HuH-7 (cell line): ENCODE measurements at places on chromosomes 7 and 10.

GRCh38 chr7:137978464-137979237 lies 23.2 kb downstream of the CREB3L2 start:
- DNase-seq, result no peak

DNA sequence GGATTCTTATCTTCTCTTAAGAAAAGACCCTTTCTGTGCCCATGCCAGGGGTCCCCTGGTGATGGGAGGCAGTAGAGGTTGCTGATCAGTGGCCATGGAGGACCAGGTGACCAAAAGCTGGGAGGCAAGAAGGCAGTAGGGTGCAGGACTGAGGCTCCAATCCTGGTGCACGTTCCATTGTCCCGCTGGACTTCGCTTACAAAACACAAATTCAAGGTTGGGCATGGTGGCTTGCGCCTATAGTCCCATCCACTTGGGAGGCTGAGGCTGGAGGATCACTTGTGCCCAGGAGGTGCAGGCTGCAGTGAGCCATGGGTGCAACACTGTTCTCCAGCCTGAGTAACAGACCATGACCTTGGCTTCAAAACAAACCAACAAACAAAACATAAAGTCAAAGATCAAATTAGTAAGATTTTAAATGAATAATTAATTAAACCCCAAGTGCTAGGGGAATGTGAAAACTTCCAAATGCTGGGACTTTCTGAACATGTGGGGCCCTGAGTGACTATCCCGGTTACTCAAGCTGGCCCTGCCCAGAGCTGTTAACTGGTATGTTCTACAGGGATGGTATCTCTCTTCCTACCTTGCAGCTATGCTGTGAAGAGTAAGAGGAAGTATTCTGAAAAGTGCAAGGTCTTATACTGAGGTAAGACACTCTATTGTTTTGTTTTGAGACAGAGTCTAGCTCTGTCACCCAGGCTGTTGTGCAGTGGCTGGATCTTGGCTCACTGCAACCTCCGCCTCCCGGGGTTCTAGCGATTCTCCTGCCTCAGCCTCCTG lies 97.6 kb downstream of the LYZL2 start:
- DNase-seq, result no peak

DNA sequence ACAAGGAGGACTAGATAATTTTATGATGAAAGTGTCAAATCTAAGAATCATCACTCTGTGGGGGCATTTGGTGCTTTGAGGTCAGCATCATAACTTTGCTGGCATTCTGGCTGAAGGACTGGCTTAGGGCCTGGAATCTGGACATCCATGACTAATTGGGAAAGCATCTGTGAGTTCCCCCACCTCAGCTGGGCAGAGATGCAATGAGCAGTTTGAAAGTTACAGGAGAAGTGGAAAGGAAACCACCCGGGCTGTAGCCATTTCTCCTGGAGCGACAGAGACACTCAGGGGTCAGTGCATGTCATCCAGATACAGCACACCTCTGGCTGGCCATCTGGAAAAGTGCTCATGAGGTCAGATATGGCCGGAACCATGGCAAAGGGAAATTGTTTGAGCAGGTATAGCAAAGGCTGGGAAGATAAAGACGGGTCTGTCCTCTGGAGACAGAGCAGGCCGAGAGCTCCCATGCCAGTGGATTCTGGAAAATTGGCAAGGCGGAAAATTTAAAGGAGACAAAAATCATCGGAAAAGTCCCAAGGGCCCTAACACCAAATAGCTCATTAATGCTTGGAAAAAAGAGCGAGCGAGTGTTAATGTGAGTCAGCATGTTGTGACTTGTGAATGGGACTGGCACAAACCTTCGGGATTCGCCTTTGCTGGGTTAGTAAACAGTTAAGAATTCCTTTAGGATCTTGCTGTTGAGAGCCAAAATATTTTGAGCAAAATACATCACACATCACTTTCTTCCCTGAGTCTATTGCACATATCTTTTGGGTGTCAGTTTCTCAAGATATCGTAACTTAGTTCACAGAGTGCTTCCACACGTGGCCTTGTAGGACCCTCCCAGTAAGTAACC lies 188.4 kb upstream of the AGK start:
- DNase-seq, result no peak

- DNase-seq, result no peak
These were observed 139.1 kb downstream of the GATA3 start for GRCh38 chr10:8193546-8193945.

- no peak for DNase-seq
These were observed 125.3 kb downstream of the HTR7 start for GRCh38 chr10:90732581-90732980.

DNA sequence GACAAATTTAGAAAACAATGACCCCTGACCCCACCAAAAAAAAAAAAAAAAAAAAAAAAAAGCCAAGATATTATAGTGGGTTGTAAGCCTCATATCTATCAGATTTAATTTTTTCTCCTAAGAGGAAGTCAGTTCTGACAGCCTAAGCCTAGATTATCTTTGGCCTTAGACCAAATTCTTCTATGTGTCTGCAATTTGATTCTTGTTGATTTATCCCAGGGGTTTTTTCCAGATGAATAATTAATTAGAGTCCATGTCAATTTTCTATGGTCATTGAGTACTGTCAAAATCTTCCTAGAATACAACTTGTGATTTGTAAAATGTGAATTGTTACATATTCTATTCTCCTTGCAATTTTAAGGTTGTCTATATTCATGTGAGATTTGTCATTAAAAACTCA lies 151.6 kb upstream of the CACNA2D1 start:
- no peak for DNase-seq

GRCh38 chr10:5589661-5590511 lies 65.1 kb downstream of the CALML3 start:
- DNase-seq, result peak; percentile 66

DNA sequence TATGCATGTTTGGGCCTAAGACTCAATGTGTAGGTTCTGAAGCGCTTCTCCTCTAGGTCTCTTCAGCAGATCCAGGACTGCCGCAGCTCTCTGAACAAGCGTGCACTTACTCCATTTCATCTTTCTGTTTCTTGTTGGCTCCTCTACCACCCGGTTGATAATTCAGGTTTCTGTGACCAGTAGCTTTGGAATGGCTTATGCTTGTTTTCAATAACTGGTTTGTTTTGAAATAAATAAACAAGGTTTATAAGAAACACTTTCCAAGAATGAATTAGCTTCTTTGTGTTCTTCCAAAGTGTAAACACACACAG lies 1.5 kb downstream of the MDFIC start:
- no peak for DNase-seq
